ENCODE measurements at places on chromosomes 6 and 20. TPM values are rescaled to one million over a fixed set of nuclear protein-coding genes. Genes with fewer than 3 reads are reported as not detected.

The DEF6 gene
- 117 TPM for total RNA-seq

The KCNK5 gene
- 6.1 TPM for total RNA-seq

- ATAC-seq, result no peak
Observed at GRCh38 chr20:61756966-61757677, 308.6 kb downstream of the TAF4 start.

DNA sequence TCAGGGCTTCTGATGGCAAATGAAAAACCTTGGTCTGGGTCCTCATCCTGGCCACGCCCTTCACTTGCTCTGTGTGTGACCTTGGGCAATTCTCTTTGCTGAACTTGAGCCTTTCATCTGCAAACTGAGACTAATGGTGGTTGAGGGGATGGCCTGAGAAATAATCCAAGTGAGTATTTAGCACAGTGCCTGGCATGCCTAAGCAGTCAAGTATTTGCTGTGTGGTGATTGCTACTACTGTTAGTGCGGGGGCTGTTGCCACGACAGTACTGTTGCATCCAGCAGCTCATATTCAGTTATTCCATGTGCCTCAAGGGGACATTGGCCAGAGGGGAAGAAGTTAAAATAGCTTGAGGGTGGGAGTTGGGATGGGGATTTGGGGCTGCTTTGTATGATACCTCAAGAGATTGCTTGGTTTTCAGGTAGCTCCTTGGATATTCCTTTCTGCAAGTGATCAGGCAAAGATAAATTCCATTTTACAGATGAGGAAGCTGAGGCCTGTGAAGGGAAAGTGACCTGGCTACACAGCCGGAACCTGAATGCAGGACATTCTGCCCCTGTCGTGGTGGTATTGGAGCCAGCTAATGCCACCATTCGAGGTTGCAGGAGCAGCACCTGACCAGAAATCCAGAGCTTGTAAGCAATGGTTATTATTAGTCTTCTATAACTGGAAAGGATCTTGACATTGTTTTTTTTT, 45.1 kb upstream of the EPB41L1 start:
- ATAC-seq, result no peak
